PC-3 (cell line): ENCODE measurements at places on chromosomes 12 and 14.

DNA sequence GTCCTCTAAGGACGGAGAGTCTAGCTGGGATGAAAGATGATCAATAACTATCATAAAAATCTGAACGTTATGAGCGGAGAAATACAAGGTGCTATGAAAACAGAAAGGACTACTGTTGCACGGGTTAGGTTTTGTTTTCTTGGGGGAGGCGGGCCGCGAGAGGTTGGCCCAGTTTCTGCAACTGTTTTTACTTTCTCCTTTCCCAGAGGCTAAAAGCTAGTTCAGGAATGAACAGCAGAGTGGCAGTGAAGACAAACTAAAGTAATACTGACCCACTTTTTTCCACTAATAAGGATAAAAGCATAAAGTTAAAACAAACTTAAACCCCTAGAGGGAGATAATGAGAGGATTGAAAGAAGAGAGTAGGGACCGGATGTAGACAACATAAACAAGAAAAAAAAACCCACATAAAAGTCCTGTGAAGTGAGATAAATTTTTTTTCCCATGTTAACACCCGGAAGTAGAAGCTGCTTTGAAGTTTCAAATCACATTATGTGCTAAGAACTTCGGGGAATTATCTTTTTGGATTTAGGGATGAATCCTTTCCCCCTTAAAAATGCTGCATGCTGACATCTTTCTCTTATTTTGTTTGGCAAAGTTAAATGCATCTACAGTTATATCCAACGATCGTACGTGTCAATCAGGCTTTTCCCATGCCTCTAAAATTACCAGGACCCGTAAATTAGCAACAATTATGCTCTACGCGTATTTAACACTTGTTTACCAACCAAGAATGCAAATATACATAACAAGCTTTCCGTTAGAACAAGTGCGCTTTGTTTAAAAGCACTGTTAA, 1.0 kb upstream of the CDK17 start:
- peak overlapping the region; percentile 54 for H3K27ac ChIP-seq
- peak; percentile 81 for DNase-seq
- peaks cover 20% of the 10 kb centered on the region for H3K4me1 ChIP-seq

DNA sequence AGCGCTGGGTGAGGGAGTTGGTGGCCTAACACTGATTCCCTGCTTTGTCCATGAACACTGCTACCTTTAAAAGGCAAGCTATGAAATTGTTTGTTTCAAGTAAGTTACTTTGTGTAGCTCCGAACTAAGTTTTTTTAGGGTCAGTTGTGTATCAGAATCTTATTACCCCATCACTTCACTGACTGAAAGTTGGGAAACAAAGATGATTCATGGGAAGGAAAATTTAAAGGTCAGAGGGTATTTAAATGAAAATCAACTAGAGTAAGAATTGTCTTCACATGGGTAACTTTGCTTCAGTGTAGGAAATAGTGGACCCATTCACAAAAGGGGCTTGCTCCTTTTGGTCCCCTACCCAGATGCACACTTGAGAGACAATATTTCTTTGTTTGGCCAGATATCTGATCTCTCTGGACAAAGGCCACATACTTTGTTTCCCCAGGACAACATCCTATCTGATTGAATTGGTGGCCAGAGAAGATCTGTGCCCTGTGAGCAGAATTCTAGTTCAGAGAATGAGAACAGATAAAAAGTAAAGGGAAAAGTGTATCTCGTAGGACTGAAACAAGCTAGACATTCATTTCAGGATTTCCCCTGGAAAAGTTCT, 53.5 kb downstream of the RAB35 start:
- no peak overlapping the region for H3K4me3 ChIP-seq
- no peaks in the 10 kb centered on the region; the same call in 1 of the 2 replicates for H3K4me1 ChIP-seq
- no peak for DNase-seq
- H3K36me3 ChIP-seq, result no peaks in the 10 kb centered on the region
- H3K27me3 ChIP-seq, result no peaks in the 10 kb centered on the region

- H3K4me1 ChIP-seq, result peaks cover 24% of the 10 kb centered on the region
- peak; percentile 27 for DNase-seq
- no peaks in the 10 kb centered on the region for H3K36me3 ChIP-seq
- H3K27ac ChIP-seq, result no peak overlapping the region
- H3K4me3 ChIP-seq, result no peak overlapping the region
Measured at GRCh38 chr14:72619111-72619571, 274.8 kb downstream of the DPF3 start.

DNA sequence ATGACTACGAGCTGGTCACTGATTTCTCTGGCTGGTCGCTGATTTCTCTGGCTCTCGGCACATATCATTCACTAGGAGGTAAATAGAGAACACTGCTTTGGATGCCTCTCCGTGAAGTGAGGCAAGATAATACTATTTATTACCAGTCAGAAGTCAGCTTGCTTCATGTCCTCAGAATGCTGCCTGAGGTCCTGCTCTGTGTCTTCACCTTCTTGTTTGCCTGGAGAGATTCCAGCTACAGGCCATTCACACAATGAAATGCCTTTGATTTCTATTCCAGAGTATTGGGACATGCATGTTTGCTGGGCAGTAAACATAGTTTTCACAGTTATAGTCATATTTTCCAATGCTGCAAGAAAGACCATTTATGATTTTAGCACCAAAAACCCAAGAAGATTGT, 106.7 kb downstream of the AEBP2 start:
- H3K4me3 ChIP-seq, result no peak overlapping the region
- no peaks in the 10 kb centered on the region for H3K4me1 ChIP-seq
- H3K27me3 ChIP-seq, result no peaks in the 10 kb centered on the region
- no peak for DNase-seq
- H3K36me3 ChIP-seq, result no peaks in the 10 kb centered on the region
- H3K27ac ChIP-seq, result no peak overlapping the region

- H3K4me3 ChIP-seq, result no peak overlapping the region
- H3K27ac ChIP-seq, result no peak overlapping the region
- no peak for DNase-seq
- H3K4me1 ChIP-seq, result no peaks in the 10 kb centered on the region
- no peaks in the 10 kb centered on the region for H3K36me3 ChIP-seq
- H3K27me3 ChIP-seq, result no peaks in the 10 kb centered on the region
Measured at GRCh38 chr12:95522692-95523091, 28.6 kb downstream of the USP44 start.

DNA sequence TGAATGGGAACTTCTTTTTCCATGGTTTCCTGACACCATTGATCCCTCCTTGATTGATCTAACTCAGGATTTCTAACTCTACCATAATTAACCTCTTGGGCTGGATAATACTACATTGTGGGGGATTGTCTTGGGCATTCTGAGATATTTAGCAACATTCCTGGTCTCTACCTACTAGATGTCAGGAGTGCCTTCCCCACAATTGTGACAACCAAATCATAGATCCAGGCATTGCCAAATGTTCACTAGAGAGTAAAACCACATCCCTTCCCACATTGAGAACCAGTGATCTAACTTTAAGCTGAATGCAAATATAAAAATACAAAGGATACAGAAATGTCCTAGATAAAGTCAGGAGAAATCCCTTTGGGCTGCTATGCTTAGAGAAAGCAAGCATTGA, 36.9 kb upstream of the CCDC198 start:
- H3K27me3 ChIP-seq, result peaks cover 30% of the 10 kb centered on the region
- no peak overlapping the region for H3K27ac ChIP-seq
- H3K4me3 ChIP-seq, result no peak overlapping the region
- H3K36me3 ChIP-seq, result no peaks in the 10 kb centered on the region
- H3K4me1 ChIP-seq, result no peaks in the 10 kb centered on the region
